GM20000 (cell line): ENCODE measurements at places on chromosomes 12 and 14.

DNA sequence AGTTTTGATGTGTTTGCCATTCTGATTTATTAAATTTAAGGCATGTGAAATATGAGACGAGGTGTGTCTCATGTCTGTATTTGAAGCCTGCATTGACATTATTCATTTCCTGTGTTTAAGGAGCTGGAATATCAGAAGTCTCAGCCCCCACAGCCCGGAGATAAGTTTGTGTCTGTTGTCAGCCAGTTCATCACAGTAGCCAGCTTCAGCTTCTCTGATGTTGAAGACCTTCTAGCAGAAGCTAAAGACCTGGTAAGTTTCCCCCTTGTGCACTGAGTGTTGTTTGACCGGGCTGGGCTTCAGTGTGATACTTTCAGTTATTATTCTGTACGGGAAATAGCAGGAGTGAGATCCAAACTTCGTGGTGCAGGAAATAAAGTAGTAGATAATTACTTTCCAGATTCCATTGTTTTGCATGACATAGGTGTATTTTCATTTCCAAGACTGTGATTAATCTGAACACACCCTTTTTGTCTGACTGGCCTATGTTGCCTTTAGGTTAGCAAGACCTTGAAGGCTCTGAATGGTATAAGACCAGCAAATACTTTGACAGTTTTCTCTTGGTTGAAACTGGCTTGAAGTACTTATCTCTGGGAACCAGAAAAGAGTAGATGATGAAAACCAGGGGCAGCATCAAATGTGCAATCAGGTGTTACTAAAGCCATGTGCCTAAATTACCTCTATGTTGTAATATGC lies 101.5 kb downstream of the GPR135 start:
- no peak for DNase-seq

DNA sequence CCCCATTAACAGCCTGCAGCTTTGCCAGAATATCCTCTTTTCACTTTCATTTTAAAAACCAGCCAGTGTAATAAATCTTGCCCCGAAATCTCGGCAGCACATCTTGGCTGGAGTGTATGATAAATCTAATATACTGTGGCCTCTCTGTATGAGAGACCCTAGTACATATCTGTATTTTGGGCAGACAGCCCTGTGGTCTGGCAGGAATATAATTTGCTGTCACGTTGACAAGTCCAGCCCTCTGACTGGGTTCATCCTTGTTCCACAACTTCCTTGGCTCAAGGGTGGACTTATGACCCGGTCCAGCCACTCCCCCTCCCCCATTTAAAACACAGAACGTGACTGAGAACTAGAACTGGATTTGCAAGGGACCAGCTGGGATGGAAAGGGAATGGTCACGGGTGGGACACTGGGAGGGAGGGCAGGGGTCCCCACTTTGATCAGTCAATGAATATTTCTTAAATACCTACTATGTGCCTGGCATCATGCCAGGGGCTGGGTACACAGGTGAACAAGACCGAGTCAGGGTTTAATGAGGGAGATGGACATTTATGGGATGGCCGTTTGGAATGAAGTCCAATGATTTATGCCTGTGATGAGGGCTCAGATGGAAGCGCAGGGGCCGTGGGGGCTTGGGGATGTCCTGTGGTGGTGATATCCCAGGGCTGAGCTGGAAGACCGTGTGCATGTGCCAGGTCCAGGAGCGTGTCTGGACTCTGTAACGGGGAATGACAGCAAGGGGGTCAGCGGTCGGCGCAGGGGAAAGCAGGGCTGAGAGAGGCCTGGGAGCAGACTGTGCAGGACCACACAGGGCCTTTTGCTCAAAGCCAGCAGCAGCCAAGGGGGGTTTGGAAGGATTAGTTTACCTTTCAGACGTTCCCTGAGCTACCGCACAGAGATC lies 190.5 kb downstream of the PHETA1 start:
- DNase-seq, result no peak

DNA sequence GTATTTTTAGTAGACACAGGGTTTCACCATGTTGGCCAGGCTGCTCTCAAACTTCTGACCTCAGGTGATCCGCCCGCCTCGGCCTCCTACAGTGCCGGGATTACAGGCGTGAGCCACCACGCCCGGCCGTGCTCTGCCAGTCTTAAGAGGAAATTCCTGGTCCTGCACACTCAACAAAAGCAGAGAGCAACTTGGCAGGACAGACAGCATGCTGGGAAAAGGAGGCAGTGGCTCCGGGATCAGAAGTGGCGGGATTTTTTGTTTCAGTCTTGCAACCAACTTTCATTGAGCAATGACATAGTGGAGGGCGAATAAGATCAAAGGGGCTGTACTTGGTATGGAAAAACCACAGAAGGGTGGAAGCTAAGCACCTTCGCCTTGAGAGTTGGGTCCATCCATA lies 2.1 kb downstream of the CKAP4 start:
- DNase-seq, result no peak

- no peak for DNase-seq
Observed at GRCh38 chr12:107109726-107110719, 16.7 kb upstream of the CRY1 start.

DNA sequence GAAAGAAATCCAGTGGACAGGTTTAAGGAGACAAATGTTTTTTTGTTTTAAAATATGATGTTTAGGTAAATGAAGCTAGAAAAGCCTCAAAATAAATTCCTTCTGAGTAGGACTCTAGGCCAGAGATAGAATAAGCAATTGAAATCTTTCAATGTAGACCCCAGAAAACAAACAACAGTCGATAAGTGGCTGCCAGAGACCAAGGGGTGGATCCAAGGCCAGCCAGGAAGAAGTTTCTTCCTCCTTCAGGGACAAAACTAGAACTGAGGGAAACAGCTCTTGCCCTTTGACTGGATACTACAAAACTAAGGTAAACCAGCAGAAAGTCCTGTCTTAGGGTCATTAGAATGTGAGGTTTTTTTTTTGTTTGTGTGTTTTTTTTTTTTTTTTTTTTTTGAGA lies 481.6 kb downstream of the RAD51B start:
- no peak for DNase-seq

- DNase-seq, result no peak
Observed at GRCh38 chr12:54141431-54142113, 47.2 kb downstream of the SMUG1 start.

DNA sequence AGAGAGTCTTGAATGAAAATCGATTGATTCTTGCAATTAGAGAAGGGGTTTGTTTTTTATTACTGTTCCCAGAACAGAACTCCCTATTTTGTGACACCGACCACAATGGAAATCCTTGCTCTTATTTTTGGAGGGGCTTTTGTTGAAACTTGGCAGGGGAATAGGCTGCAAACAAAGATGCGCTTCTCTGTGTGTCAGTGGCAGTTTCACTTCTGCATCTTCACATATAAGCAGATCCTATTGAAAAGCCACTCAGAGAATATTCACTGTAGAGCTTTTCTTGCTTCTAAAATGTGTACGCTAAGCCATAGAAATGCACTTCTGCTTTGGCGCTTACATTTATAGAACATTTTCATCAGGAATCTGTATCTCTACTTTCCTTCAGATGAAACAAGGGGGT lies 1822.4 kb upstream of the SEL1L start:
- no peak for DNase-seq

- DNase-seq, result no peak
Observed at GRCh38 chr14:69034612-69035262, 55.6 kb upstream of the ACTN1 start.

GRCh38 chr14:105890474-105891220 lies 364.3 kb downstream of the TMEM121 start:
- no peak for DNase-seq

DNA sequence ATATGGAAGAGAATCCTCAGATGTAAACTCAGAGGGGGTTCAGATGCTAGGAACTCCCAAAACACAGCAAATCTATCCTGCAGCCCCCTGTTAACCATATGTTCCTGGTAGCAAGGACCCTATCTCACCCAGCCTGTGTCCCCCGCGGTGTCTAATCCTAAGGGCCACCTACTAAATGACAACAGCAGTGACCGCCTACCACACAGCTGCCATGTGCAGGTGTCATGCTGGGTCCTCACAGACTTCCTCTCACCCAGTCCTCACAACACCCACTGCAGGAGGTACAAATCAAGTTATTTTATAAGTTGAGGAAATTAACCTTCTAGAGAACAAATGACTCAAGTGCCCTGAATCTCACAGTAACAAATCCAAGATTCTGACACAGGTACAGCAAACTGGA lies 73.9 kb downstream of the ITPK1 start:
- no peak for DNase-seq

DNA sequence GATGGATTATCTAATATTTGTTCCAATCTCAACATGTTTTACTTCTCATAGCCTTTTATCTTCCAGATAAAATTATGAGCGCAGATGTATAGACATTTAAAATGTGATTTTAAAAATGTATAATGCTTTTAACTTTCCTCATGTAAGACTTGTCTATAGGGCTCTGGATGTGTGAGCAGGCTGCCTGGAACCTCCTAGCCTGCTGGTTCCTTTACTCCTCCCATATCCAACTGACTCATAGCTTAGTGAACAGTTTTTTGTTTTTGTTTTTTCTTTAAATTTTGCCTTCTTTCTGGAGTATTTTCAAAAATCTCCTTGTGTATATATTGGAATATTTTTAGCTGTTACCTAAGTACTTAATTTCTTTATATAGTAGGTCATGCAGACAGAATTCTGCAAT lies 115.4 kb downstream of the PDE3A start:
- DNase-seq, result no peak

DNA sequence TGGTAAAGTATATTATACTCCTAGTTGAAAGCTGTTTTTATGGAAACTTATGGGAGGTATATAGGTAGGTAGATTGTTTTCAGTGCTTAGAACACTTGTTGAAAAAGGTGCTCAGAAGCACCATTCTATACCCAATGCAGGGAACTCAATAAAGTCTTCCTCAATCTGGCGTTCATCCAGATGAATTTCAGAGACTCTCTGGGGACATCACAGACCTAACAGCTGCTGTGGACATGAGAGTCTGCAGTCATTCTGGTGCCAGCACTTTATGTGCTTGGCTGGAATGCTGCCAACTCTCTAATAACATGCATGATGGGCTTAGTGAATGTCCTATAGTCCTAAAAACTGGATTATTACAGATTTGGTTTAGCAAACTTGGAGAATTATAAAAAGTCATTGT lies 115.9 kb downstream of the NTN4 start:
- no peak for DNase-seq

GRCh38 chr14:92482621-92483319 lies 30.8 kb upstream of the RIN3 start:
- DNase-seq, result no peak
